Nucleus accumbens (tissue), 56 donors: ENCODE measurements at places on chromosomes 11 and 22.

- DNase-seq = no peak
Observed at GRCh38 chr22:44188986-44189630, 8.4 kb downstream of the PARVG start.

DNA sequence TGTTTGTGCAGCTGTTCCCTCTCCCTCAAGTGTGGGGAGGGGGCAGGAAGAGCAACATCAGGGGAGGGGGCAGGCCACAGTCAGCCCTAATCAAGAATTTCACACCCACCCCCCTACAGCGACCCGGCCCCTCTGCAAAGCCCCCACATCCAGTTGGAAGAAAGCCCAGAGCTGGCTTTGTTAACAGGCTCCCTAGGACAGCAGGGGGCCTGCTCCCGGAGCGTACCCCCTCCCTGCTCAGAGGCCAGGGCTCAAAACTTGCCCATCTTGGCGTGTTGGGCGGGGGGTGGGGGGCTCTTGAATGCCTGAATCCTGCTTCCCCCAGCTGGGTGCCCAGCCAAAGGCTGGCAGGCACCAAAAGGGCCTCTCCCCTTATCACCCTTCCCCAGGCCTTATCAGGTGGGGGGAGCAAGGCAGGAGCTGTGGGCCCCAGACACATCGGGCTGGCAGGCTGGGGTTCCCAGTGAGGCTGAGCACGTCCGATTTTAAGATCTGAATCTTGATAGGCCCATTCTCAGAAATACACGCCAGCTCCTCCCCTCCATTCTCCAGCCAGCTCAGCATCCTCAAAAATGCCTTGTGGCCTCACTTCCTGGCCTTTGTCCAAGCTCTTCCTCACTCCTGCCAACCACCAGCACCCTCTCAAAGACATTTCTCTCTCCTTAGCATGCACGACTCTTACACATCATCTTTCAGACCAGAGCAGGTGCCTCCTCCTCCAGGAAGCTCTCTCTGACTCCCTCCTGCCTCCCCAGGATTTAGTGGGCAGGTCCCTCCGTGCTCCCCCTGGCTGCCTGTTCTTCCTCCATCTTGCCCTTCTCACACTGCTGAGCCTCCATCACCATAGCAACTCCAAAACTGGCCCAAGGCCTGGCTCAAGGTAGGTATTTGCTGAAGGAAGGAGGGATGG lies 384.8 kb downstream of the MN1 start:
- no peak for DNase-seq

- DNase-seq = no peak
Observed at GRCh38 chr22:47784367-47784983, 1022.0 kb downstream of the TBC1D22A start.

DNA sequence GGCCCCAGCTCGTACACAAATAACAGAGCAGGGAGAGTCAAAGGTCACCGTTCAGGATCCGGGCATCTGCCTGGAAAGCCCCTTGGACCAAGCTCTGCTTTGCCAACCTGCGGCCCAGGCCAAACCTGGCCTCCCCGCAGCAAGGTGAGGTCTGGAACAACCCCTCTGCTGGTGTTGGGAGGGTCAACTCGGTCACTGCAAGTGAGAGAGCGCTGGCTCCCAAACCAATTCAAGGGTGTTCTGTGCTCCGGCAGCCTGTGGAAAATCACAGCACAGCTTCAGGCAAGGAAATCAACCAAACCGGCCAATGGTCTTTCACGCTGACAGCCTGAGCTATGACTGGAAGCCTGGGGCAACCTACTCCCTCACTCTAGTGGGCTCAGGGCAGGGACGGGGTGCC lies 63.4 kb downstream of the MYH9 start:
- no peak for DNase-seq

- DNase-seq = no peak
Observed at GRCh38 chr22:38276166-38276565, 3.4 kb upstream of the TMEM184B start.

DNA sequence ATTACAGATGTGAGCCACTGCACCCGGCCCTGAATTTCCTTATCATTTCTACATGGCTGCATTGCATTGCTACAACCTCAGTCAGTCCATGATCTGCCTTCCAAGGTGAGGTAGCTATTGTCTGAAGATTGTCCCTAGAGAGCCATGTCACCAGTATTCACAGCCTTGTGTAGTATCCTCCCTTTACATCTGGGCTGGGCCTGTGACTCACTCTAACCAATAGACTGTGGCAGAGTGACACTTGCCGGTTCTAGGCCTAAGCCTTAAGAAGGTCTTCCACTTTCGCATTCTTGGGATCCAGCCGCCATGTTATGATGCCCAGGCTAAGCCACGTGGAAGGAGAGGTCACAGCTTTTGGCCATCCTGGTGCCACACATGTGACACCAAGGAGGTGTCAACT lies 10.1 kb upstream of the PLEKHB1 start:
- no peak for DNase-seq
